SW 1271 (cell line): ENCODE measurements at places on chromosomes 2 and 18.

DNA sequence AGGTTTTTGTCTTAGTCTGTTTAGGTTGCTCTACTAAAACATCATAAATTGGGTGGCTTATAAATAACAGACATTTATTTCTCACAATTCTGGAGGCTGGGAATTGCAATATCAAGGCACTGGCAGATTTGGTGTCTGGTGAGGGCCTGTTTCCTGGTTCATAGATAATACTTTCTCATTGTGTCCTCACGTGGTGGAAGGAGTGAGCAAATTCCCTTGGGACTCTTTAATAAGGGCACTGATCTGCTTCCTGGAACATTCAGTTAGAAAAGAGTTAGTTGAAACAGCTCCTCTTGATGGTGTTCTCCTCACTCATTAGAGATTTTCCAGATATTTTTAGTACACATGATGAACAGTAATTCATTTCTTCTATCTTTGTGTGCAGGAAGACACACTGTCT lies 22.3 kb downstream of the COL4A3 start:
- DNase-seq: no peak

GRCh38 chr2:53787614-53788289 lies 908 bp downstream of the ERLEC1 start:
- peak; percentile 22 for DNase-seq

GRCh38 chr2:144382849-144383248 lies 137.1 kb downstream of the ZEB2 start:
- no peak for DNase-seq

- DNase-seq: no peak
Observed at GRCh38 chr2:197191940-197192322, 118.6 kb downstream of the ANKRD44 start.

GRCh38 chr2:120856421-120856862 lies 120.8 kb downstream of the GLI2 start:
- DNase-seq: no peak

DNA sequence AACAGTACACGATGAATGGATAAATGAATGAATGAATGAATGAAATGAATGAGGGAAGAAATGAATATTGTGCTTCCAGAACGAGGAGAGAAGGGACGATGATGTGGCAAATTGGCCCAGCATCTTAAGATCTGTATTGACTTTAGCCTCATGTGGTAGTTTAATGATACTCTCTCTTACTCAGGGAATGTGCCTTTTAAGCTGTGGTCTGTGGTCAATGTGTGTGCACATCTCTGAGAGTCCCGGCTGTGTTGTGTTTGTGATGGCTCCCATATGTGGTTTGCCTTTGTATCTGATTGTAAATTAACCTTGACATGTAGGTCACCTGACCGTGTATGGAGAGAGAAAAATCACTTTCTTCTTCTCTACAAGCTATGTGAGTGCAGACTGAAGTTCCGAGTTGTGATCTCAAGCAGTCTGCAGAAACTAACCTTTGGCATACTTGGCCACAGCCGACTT lies 91.2 kb downstream of the NEDD4L start:
- DNase-seq: no peak

GRCh38 chr2:10547663-10548376 lies 99.7 kb upstream of the ODC1 start:
- no peak for DNase-seq

- DNase-seq: no peak
Observed at GRCh38 chr2:148966438-148966758, 72.1 kb upstream of the LYPD6B start.

- DNase-seq: no peak
Observed at GRCh38 chr2:113980946-113981345, 91.1 kb downstream of the ACTR3 start.
